ENCODE measurements at places on chromosomes 12 and 14.
A peak's percentile ranks its signal among the peaks of the same experiment; 100 is the strongest.

- DNase-seq, result peak; percentile 70
These were observed 48.3 kb downstream of the NPAS3 start for GRCh38 chr14:32986791-32987540.

DNA sequence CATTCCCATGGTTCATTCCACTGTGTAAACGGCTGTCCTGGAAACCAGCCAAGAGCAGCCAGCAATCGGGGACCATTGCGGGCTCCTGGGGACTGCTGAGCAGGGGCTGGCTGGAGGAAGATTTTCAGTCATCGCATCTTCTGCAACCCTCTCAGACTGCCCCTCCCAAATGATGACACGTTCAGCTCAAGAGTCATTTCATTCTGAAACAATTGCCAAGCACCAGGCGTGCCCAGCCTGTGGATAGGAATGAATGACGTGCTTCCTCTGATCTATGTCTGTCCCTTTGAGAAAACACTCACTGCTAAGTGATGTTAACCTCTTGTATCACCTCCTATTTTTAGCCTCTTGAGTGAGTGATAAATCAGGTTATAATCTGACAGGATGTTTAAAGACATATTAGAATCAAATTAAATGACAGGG is 62.0 kb downstream of the NDUFA12 start:
- DNase-seq, result peak; percentile 50

DNA sequence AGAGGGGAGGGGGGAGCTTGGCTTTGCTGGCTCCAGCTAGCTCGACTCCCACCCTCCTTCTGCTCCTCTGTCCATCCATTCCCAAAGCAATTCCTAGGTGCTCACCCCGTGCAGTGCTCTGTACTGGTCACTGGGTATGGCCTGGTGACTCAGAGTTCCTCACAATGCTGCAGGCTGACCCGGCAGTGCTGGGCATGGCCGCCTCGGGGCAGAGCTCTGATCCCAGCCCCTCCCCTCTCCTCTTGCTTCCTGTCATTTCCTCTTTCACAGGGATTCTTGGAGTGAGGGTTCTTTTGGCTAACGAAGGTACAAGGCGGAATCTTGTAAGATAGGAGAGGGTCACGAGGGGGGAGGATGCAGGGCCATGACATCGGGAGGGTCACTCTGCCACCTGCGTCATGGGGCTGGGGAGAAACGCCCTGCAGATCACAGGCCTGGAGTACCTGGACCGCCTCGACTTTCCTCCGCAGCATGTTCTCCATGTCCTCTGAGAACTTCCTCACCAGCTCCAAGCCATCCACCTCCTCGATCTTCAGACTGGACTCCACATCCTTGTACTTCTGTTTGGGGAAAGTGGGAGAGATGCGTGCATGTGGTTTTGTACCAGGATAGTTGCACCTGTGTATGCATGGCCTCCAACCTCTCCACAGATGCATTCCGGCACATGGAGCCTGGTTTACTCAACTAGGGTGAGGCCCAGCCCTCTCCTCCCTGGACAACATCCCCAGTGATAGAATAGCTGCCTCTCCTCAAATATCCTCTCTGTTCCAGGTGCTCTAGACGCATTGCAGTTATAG is 5.7 kb downstream of the CACNA2D4 start:
- DNase-seq, result peak; percentile 12

- DNase-seq, result peak; percentile 13
These were observed 10.6 kb downstream of the ARL6IP4 start for GRCh38 chr12:122990961-122991622.

DNA sequence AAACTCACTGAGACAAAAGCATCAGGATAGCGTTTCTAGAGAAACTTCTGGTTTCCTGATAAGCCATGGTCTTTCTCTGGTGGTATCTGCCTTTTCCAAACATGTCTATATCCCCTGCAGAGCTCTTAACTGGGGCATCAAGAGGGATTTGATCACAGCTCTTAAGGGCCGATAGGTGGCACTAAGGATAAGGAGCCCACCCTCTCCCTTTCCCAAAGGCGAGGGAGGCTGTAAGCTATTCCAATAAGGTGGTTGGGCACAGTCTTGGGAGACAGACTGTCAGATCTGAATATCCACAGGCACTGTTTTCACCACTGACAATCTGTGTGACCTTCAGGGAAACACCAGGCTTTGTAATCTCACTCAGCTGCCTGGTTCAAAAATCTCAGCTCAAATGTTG is 206.0 kb downstream of the ADGRD1 start:
- DNase-seq, result no peak

DNA sequence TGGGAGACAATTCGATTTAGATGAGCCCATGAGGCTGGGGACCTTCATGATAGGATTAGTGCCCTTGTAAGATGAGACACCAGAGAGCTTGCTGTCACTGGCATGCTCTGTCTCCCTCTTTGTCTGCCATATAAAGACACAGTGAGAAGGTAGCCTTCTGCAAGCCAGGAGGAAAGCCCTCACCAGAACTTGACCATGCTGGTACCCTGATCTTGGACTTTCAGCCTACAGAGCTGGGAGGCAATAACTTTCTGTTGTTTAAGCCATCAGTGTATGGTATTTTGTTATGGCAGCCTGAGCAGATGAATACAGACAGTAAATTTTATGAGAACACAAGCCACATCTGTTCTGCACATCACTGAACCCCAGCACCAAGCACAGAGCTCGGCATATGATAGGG is 38.1 kb upstream of the RASSF3 start:
- DNase-seq, result no peak
